ENCODE measurements at places on chromosomes 2 and 18. TPM values are rescaled to one million over a fixed set of nuclear protein-coding genes. Genes with fewer than 3 reads are reported as not detected.

Gene AFF3
- polyA plus RNA-seq: 0.41 TPM

Gene RAPH1
- polyA plus RNA-seq: 6.4 TPM

Gene WNT6
- not detected for polyA plus RNA-seq

Gene COL3A1
- 155 TPM for polyA plus RNA-seq

Gene PLCD4
- 1.2 TPM for polyA plus RNA-seq
